ENCODE measurements at places on chromosomes 2 and 18.

GRCh38 chr2:8413589-8414135 is 268.2 kb upstream of the ID2 start:
- DNase-seq = no peak

- DNase-seq = no peak
Observed at GRCh38 chr2:172944022-172944793, 131.4 kb upstream of the MAP3K20 start.

DNA sequence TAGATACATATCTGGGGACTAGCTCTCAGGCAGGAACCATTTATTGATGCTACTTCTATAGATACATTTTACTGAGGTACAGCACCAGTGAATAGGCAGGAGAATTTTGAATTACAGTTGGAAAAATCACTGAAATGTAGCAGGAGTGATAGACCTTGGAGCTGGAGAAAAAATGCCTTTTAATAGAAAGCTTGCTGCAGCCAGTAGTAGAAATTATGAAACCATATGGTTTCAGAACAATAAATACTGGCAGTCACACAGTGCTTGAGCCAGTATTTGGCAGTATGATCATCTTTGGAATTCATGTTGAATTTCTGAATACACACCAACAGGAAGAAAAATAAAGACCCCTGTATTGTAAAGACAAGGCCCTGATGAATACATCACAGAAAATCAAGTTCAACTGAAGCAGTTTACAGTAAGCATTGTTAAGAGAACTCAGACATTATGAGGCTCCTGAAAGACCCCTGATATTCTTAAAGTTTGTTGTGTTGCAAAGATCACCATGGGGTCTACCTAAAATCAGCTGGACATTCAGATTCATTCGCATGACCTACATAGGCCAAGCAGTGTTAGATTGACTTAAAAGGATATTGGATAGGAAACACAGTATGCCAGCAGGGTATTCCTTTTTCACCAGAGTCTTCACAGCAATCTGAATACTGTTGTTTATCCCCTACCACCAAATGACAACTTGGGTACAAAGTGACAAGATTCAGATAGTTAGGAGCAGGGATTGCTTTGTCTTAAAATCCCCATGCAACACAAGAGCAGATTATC is 139.0 kb downstream of the EHBP1 start:
- DNase-seq = no peak

GRCh38 chr2:105385731-105386540 is 12.9 kb downstream of the FHL2 start:
- DNase-seq = no peak

DNA sequence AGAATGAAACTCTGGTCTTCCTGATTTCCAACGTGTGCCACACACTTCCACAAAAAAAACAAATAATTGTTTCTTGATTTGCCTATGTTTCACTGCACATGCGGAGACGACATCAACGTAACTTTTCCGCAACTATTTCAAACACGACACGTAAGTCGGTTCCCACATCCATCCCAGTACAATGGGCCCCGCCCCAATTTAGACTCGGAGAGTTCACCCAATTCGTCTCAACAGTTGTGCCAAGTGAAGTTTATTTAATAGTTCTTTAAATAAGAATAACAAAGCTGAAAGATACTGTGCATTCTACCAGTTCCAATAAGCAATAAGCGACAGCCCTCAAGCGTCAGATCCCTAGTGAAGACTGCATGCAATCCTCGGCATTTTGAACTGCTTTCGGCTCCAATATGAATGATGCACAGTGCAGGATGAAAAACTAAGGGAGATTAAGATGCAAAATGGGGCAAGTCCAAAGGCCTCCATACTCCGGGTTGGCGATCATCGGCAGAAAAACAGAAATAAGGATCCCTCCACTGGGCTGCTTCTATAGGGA is 664 bp downstream of the CCT4 start:
- DNase-seq = peak; percentile 58

DNA sequence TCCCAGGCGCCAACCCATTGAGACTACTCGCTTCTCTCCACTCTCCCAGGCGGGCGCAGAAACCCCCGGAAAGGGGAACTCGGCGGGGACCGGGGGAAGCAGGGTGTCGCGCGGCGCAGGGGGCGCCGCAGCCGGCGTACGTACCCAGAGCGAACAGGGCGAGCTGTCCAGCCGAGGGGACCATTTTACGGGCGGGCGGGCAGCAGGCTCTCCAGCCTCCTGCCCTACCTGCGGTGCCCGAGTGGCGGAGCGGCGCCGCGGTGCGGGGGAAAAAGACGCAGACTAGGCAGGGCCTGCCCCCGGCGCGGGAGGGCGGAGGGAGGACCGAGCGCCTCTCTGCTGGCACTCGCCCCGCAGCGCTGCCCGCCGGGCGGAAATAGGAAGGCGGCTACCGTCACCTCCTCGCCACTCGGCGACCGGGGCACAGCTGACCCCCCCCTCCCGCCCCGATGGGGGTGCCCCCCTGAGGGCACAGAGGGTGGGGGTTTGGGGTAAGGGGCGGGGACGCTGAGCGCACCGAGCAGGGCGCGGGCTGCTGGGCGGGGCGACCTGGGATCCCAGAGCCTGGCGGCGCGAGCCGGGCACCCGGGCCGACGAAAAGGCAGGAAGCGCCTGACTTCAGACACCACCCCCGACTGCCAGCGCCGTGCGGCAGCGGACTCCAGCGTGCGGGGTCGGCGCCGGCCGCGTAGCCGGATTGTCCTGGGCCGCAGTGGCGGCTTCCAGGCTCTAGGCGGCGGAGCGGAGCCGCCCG is at the start of gene TGFA:
Gene TGFA (minus strand): TSS at position 243 of the 754 bp plus-strand sequence. CDS start 59 bp downstream, at position 184.
- peak; percentile 72 for DNase-seq

GRCh38 chr18:36850527-36851201 is 21.7 kb downstream of the KIAA1328 start:
- peak; percentile 94 for DNase-seq
